ENCODE measurements at places on chromosomes 1 and 21. TPM values are rescaled to one million over a fixed set of nuclear protein-coding genes. Genes with fewer than 3 reads are reported as not detected.

- peaks cover 22% of the 10 kb centered on the region for H3K4me1 ChIP-seq
- no peaks in the 10 kb centered on the region for H3K27me3 ChIP-seq
- H3K27ac ChIP-seq = no peak overlapping the region
- DNase-seq = no peak
Measured at GRCh38 chr1:230502306-230502705, 76.2 kb upstream of the PGBD5 start.

GRCh38 chr1:234553240-234554188 lies 56.5 kb downstream of the IRF2BP2 start:
- H3K36me3 ChIP-seq = no peaks in the 10 kb centered on the region
- H3K4me3 ChIP-seq = no peak overlapping the region
- no peak for DNase-seq
- H3K4me1 ChIP-seq = peaks cover 36% of the 10 kb centered on the region
- H3K27ac ChIP-seq = peak overlapping the region; percentile 38
- H3K27me3 ChIP-seq = no peaks in the 10 kb centered on the region

DNA sequence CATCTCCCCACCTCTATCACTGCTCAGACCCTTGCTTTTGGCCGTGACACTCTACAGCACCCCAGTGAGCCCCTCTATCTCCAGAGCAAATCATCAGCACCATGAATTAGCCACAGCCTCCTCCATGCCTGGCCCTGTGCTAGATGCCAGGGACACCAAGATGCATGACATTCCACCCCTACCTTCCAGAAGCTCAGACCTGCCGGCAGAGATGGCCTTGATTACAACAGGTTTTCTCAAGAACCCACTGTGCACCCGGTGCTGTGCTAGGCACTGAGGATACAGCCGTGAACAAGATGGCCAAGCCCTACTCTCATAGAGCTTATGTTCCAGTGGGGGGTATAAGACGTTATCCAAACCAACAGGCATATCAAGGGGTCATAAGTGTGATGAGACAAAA lies 30.6 kb downstream of the CDK18 start:
- no peaks in the 10 kb centered on the region for H3K36me3 ChIP-seq
- H3K27me3 ChIP-seq = peaks cover 15% of the 10 kb centered on the region
- no peak for DNase-seq
- no peak overlapping the region for H3K4me3 ChIP-seq

- no peak for DNase-seq
- H3K27ac ChIP-seq = no peak overlapping the region
- H3K27me3 ChIP-seq = peaks cover 5% of the 10 kb centered on the region
Measured at GRCh38 chr1:36796106-36796590, 238.2 kb downstream of the GRIK3 start.

GRCh38 chr1:203282720-203283542 lies 22.4 kb upstream of the BTG2 start:
- peaks cover 55% of the 10 kb centered on the region for H3K4me1 ChIP-seq
- H3K4me3 ChIP-seq = no peak overlapping the region
- H3K27me3 ChIP-seq = no peaks in the 10 kb centered on the region
- peak overlapping the region; percentile 91 for H3K27ac ChIP-seq
- H3K36me3 ChIP-seq = no peaks in the 10 kb centered on the region

DNA sequence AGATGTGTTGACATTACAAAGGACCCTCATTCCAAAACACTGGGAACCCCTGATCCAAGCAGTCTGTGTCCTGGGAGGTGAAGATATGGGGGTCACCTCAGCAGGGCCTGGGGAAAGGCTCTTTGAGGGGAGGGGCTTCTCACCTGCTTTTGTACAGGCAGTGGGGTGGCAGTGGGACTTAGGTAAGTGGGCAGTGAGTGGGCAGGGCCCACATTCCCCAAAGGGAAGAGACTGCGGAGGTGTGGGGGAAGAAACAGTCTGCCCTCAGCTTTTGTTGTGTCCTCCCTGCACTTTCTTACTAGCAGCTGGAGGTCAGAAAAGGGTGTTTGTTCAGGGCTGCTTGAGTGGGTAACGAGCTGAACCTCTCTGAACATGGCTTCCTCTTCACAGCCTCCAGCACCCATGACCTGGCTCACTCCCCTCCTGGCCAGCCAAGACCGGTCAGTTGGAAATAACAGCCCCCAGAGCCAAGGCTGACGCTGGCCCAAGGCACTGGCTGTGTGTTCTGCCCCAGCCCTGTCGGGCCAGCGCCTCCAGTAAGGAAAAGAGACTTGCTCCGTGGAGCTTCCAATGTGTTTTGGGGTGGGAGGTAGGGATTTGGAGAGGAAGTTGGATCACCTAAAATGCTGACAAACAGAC lies 173.5 kb downstream of the PSMG1 start:
- no peak for DNase-seq
- no peaks in the 10 kb centered on the region for H3K27me3 ChIP-seq
- no peak overlapping the region for H3K4me3 ChIP-seq
- no peak overlapping the region for H3K27ac ChIP-seq

- H3K27me3 ChIP-seq = peaks cover 2% of the 10 kb centered on the region
- H3K36me3 ChIP-seq = no peaks in the 10 kb centered on the region
- H3K4me3 ChIP-seq = no peak overlapping the region
- no peaks in the 10 kb centered on the region for H3K4me1 ChIP-seq
- H3K27ac ChIP-seq = no peak overlapping the region
Measured at GRCh38 chr21:28805885-28806284, 186.8 kb downstream of the LTN1 start.

DNA sequence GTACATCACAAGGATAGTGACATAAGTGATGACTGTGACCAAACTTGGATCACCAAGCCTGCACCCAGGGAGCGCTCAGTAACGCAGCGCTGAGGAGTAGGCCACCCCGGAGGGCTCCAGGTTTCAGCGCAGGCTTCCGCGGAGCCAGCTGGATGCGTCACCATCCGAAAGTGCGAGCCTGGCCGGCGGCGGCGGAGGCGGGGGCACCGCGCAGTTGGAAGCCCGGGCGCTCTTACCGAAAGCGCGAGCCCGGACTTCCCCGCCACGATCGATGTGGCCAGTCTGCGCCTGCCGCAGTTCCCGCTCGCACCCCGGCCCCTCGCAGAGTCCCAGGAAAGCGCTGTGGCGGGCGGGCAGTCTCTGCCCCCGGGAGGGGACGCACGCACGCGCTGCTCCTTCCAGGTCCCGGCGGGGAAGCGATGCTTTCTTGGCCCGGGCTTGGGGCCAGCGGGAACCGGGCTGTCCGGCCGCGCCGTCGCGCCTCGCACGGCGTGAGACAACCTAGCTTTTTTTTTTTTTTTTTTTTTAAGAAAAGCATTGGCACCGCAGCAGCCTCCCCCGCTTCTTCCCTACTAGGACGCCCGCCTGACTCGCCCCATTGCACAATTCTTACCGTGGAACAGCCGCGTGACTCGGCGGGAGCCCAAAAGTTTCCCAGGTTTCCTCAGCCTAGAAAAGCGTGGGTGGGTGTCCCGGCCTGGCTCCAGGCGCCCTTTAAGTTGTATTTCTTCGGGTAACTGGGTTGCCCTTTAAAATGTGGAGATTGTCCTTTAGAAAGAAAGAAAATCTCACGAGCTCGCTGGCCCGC lies 36.4 kb upstream of the JAK1 start:
- H3K27ac ChIP-seq = no peak overlapping the region
- peaks cover 62% of the 10 kb centered on the region for H3K27me3 ChIP-seq
- peak overlapping the region; percentile 63 for H3K4me3 ChIP-seq

- peaks cover 22% of the 10 kb centered on the region for H3K4me1 ChIP-seq
- DNase-seq = peak; percentile 34
- H3K27me3 ChIP-seq = peaks cover 80% of the 10 kb centered on the region
- no peaks in the 10 kb centered on the region for H3K36me3 ChIP-seq
- H3K27ac ChIP-seq = no peak within 1 kb of the TSS
Measured at GRCh38 chr1:109113590-109114341, at the start of gene ELAPOR1. TSS of gene ELAPOR1 (plus strand) at chr1:109114115. CDS start at chr1:109114184, 69 bp downstream.

DNA sequence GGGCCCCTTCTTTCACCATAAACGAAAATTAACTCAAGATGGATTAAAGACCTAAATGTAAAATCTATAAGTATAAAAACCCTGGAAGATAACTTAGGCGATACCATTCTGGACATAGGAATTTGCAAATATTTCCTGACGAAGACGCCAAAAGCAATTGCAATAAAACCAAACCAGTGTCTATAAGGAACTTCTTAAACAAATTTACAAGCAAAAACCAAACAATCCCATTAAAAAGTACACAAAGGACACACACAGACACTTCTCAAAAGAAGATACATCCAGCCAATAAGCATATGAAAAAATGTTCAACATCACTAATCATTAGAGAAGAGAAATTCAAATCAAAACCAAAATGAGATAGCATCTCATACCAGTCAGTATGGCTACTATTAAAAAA lies 78.8 kb upstream of the C1orf105 start:
- H3K27me3 ChIP-seq = no peaks in the 10 kb centered on the region
- H3K27ac ChIP-seq = no peak overlapping the region
- peaks cover 3% of the 10 kb centered on the region for H3K36me3 ChIP-seq
- H3K4me1 ChIP-seq = peaks cover 16% of the 10 kb centered on the region
- no peak overlapping the region for H3K4me3 ChIP-seq

The CDK11B gene
- total RNA-seq = 32.1 TPM

The MYCL gene
- 23.0 TPM for total RNA-seq
